Epithelial cell of esophagus (primary cell): ENCODE measurements at places on chromosomes 6 and 20.

GRCh38 chr20:39857187-39857586 lies 831.8 kb downstream of the MAFB start:
- no peak for DNase-seq

- peak; percentile 40 for DNase-seq
These were observed 38.4 kb downstream of the HS3ST5 start for GRCh38 chr6:114304304-114304887.

DNA sequence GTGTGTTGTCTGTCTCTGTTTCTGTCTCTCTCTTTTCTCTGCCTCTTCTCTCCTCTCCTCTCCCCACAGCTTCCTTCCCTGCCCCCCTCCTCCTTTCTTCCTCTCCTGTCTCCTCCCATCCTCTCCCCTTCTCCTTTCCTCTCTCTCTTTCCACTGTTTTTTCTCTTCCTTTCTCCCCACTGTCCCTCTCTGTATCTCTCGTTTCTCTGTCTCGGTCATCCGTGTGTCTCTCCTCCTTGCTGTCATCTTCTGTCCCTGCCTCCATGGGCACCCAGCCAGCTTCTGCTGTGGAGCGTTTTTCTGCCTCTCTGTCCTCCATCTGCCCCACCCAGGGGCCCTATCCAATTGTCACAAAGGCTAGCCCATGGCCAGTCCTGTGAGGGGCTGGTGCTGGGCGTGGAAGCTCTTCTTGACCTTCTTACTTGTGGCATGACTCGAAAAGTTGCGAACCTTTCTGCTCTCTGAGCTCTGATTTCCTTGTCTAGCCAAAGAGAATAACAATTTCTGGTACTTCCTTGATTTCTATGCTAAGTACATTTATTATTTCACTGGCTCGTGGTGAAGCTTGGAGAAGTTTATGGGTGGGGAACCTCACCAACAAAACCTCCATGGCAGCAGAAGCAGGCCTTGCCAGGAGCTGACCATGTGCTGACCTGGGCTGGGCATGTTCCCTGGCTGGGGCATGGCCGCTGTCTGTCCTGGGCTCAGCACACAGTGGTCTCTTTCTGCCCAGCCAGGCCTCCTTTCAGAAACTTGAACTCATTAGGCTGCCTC lies 69.3 kb downstream of the CEBPB start:
- no peak for DNase-seq

DNA sequence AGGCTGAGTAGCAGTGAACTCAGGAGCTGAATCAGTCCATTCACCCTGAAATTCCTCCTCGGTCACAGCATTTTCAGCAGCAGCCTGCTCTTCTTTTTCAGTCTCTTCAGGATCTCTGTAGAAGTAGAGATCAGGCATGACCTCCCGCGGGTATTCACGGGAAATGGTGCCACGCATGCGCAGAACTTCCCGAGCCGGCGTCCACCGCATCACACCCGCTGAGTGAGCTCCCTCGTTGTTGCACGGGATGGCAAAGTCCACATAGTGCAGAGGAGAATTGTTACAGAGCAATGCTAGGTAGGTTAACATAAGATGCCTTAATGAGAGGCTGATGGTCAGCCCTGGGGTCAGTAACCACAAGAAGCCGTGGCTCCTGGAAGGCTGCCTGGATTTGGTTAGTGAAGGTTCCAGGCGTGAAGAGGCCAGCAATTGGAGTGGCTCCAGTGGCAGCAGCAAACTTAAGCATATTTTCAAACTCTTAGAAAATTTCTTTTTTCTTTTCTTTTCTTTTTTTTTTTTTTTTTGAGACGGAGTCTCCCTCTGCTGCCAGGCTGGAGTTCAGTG lies 113.5 kb upstream of the HDAC2 start:
- DNase-seq: no peak

DNA sequence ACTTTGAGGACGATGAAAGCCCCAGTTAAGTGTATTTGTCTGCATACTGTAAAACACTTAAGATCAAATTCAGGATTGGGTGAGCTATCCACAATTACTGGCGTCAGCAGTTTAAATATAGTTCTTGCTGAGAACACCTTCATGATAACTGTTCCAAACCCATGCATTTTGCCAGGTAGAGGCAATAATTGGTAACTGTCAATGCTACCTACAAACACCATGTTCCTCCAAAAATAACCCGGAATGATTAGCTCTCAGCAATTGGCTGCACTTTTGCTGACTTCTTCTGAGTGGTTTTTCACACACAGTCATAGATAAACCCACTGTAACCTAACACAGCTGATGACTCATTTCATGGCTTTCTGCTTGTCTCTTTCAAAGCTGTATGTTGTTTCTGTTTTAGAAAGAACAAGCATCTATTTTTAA lies 1358.6 kb upstream of the GJE1 start:
- peak; percentile 79 for DNase-seq

DNA sequence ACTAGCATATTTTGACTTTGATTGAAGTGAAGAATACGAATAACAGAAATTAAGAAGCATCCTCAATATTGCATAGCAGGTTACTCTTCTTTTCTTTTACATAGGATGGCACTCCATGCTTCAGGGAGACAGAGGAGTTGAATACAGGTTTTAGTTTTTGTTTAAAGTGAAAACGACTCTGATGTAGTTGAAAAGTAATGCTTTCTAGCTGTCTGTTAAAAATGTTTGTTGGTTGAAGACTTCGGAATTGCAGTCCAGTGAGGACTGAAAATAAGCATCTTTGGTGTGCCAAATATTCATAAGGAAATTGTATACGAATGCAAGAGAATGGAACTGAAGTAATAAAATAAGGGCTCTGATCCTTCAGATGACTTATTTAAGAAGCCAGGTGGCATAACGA lies 618 bp upstream of the SLC16A10 start:
- DNase-seq: no peak

DNA sequence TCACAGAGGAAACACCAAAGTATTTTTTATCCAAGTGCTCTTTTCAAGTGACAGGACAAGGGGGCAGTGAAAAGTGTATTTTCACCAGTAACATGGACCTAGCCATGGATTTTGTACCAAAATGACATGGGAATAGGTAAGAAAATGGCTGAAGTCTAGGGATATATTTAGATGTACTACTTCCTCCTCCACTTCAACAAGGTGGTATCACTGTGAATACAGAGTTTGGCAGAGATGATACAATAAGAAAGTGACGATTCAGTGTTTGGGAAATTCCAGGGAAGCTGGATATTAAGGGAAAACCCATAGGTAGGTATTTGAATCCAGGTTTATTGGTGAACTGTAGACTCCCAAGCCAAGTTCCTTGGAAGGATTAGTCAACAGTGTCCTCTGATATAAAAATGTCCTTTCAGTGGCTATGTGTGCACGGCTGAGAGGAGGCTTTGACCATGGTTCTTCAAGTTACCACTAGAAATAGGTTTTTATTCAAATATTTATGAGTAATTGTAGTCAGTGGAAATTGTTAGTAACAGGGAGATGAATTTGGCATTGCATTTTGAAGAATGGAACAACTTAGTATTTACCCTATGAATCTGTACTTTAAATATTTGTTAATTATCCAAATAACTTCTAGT lies 356.0 kb upstream of the CITED2 start:
- no peak for DNase-seq

DNA sequence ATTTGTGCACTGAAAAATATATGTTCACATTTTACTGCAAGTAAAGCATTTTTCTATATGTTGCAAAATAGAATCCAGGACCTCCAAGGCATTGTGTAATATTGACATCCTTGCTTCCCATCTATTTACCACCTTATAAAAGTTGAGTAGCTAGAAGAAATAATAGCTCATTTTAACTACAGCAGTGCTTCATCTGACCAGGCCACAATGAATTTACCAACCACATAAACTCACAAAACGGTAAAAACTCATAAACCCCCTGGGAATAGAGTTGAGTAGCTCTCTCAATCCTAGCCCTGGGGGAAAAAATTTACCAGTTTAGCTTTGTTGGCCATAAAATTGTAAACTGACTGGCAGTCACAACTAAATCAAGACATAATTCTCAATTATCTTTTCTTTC lies 3.9 kb downstream of the ATXN1 start:
- DNase-seq: no peak

GRCh38 chr6:150634176-150634963 lies 34.7 kb downstream of the PLEKHG1 start:
- DNase-seq: no peak

DNA sequence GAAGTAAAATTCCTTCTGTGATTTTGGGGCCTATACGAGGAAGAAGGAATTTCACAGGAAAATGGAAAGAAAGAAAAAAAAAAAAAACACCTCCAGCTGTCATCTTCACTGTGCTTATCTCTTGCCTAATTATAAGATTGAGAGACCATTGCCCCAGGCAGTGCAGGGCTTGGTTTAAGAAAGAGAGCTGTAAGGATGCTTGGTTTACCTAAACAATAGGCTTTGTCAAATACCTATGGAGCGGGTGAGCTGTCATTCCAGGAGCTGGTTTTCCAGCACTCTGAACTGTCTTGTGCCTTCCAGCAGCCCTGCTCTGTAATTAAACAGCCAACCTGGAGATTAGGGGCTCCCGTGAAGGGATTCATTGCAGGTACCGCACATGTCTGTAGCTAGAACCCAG lies 137.8 kb downstream of the EDN3 start:
- DNase-seq: no peak

DNA sequence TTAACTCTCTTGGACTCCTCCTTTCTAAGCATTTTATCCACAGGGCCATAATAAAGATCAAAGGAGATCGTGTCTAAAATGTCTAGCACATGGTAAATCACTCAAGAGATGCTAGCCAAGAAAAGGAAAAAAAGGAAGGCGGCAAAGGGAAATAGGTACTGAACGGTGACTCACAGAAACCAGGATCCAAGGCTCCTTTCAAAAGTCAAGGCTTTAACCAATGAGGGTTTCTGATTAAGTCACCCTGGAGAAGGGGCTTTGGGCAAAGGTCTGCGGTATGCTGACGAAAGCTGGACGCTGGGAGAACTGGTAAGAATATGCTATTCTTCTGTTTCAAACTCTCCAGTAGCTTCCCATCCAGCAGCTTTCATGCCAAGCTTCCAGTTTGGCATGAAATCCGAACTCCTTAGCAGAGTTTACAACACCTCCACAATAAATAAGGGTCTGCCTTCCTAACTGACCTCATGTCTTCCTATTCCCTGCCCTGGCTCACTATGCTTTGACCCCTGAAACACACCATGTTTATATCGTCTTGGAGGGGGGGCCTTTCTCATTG lies 1.0 kb downstream of the TOMM34 start:
- peak; percentile 60 for DNase-seq

DNA sequence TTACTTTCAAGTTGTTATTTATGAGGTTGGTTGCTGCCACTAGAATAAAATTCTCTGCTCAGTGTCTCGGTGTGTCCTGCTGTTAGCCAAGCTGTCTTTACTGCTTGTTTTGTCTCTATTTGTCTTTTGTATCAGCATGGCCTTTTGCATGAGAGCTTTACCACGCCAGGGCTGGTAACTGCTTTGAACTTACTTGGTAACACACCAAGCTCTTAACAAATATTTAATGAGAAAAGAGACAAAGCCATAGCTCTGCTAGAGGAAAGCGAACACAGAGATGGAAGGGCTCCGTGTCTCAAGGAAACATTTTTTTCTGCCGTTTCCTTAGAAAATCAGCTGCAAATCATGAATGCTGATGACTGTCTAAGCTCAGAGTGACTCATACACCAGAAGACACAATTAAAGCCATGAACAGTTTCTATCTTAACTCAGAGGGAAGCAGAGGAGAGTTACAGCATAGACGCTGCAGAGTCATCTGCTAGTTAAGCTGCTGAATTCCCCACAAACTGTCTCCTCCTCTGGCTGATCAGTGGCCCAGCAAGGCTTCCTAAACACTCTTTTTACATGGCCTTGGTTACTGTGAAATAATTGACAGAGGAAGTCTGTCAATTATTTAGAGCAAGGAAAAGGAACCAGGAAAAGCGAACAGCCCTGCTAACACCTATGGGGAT lies 44.8 kb downstream of the AGPAT4 start:
- DNase-seq: peak; percentile 86

DNA sequence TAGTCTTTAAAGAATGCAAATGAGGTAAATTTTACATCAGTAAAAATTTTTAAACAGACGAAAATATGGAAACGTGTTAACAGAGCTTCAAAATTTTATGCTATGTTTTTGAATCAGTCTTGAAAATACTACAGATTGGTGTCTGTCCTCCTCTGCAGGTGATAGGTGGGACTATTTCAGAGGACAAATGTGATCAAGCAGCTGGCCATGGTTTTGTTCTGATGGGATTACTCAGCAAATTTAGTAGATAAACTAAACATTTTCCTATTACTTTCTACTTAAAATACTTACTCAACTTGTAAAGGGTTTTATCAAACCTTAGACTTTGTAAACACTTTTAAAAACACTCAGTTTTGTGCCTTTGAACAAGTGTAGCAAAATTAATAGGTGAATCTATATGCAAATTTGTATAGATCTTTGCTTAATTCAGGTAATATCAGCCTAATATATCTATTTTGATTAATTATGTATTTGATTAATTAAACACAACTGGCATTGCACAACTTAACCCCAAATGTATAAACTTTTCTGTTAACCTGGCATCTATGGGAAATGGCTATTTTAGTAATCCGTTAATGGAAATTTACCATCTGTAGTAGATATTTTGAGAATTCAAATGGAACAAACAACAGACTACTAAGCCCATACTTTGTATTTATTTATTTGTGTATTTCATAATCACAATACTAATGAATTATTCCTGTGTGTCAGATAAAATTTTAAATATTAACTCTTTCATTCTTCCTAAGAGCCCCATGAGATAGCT lies 22.5 kb downstream of the ADGRB3 start:
- no peak for DNase-seq

GRCh38 chr6:18507561-18507960 lies 120.4 kb downstream of the RNF144B start:
- DNase-seq: no peak
